ENCODE measurements at places on chromosomes 4 and X. TPM values are rescaled to one million over a fixed set of nuclear protein-coding genes. Genes with fewer than 3 reads are reported as not detected.

The KIF4A gene
- 17.7 TPM for total RNA-seq

The LRRC66 gene
- total RNA-seq = 0.17 TPM

The GABRB1 gene
- 0.45 TPM for total RNA-seq

The TRIM75 gene
- total RNA-seq = not detected

The FHIP1A gene
- total RNA-seq = 0.59 TPM

The CCDC149 gene
- 1.8 TPM for total RNA-seq

The TENM3 gene
- 26.4 TPM for total RNA-seq
